ENCODE measurements at places on chromosomes 7 and 10.

- H3K4me1 ChIP-seq: no peaks in the 10 kb centered on the region
- no peaks in the 10 kb centered on the region for H3K36me3 ChIP-seq
- no peak overlapping the region for H3K4me3 ChIP-seq
- H3K27me3 ChIP-seq: no peaks in the 10 kb centered on the region
Measured at GRCh38 chr7:6558837-6559236, 7.6 kb upstream of the GRID2IP start.

DNA sequence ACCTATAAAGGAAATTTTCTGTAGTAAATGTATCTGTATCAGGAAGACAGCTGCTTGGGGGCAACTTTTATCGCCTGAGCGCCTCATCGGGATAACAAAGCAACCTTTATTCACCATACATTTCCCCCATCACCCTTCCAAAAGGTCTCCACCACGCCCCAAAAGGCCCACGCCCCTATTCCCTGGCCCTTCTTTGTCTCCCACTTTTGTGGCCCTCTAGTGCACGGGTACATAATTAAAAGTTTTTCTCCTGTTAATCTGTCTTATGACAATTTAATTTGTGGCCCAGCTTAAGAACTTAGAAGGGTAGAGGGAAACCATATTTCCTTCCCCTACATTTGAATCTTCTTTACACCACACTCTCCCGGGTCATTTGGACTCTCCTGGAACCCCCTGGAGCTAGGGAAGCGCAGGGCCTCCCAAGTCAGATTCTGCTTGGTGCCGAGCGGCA lies 625 bp downstream of the RP9 start:
- peaks cover 5% of the 10 kb centered on the region for H3K4me1 ChIP-seq
- H3K36me3 ChIP-seq: no peaks in the 10 kb centered on the region
- H3K27me3 ChIP-seq: no peaks in the 10 kb centered on the region
- H3K4me3 ChIP-seq: peak overlapping the region; percentile 93
- H3K27ac ChIP-seq: no peak overlapping the region
- no peak for DNase-seq

- H3K4me1 ChIP-seq: no peaks in the 10 kb centered on the region
- H3K27me3 ChIP-seq: no peaks in the 10 kb centered on the region
- H3K36me3 ChIP-seq: no peaks in the 10 kb centered on the region
- no peak overlapping the region for H3K4me3 ChIP-seq
- DNase-seq: no peak
- H3K27ac ChIP-seq: no peak overlapping the region
Measured at GRCh38 chr7:45182856-45183710, 25.5 kb downstream of the RAMP3 start.

- H3K4me1 ChIP-seq: no peaks in the 10 kb centered on the region
- no peak for DNase-seq
- H3K27ac ChIP-seq: no peak overlapping the region
- H3K4me3 ChIP-seq: no peak overlapping the region
- H3K27me3 ChIP-seq: no peaks in the 10 kb centered on the region
Measured at GRCh38 chr7:111858331-111858730, 296.0 kb upstream of the IMMP2L start.

- no peak overlapping the region for H3K27ac ChIP-seq
- H3K27me3 ChIP-seq: no peaks in the 10 kb centered on the region
- H3K36me3 ChIP-seq: no peaks in the 10 kb centered on the region
- H3K4me1 ChIP-seq: no peaks in the 10 kb centered on the region
- DNase-seq: no peak
- no peak overlapping the region for H3K4me3 ChIP-seq
Measured at GRCh38 chr10:13518076-13518692, 10.6 kb downstream of the BEND7 start.

DNA sequence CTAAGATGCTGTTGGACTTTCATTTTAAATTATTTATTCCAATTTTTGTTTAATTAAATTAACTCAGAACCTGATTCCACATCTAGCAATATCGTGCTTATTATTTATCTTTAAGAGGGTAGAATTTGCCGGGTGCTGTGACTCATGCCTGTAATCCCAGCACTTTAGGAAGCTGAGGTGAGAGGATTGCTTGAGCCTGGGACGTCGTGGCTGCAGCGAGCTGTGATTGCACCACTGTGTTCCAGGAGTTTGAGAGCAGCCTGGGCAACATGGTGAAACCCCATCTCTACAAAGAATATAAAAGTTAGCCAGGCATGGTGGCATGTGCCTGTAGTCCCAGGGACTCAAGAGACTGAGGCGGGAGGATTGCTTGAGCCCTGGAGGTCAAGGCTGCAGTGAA lies 47.8 kb downstream of the ZFAND4 start:
- no peak overlapping the region for H3K27ac ChIP-seq
- peaks cover 2% of the 10 kb centered on the region for H3K36me3 ChIP-seq
- H3K4me1 ChIP-seq: no peaks in the 10 kb centered on the region
- no peak overlapping the region for H3K4me3 ChIP-seq
- DNase-seq: no peak
- no peaks in the 10 kb centered on the region for H3K27me3 ChIP-seq

DNA sequence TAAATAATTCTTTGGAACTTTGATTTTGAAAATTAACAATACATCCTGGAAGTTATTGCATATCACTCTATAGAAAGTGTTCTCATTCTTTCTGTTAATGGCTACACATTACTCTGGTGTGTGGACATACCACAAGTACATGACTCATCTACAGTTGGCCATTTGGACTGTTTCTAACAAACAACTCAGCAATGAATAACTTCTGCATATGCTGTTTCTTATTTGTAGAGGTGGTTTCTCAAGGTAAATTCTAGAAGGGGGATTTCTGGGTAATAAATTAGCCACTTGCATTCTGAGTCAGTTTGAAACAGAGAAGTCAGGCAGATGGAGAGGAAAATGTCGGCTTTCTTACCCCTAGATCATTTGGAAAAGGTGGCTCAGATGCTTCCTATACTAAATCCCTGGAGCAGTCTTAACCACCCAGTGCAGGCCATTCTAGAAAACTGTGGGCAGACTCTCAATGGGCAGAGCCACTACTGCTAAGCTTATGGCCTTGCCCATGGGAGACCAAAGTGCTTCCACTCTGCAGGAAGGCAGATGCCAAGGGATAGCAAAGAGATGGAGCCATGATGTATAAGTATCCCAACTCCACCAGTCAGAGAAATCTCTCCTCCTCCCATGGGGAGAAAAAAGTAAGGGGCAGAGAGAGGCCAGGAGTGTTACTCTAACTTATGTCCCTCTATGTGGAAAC lies 194.0 kb upstream of the PLPP4 start:
- no peaks in the 10 kb centered on the region for H3K4me1 ChIP-seq
- no peaks in the 10 kb centered on the region for H3K36me3 ChIP-seq
- no peak for DNase-seq
- no peak overlapping the region for H3K4me3 ChIP-seq
- no peak overlapping the region for H3K27ac ChIP-seq

DNA sequence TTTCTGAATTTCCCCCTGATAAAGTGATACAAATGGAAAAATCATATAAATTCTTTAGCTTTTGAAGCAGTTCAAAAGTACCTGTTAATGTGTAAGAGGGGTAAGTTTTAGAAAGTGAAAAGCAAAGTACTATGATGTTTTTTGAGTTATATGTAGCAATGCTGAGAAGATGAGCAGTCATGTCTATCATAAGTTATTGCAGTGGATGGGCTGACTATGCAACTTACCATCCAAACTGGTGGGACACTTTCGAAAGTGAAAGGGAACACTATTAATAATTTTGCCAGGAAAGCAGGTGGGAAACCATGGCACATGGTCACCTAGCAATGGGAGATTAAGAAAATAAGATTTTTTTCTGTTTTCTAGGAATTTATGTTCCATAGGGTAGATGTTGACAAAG lies 4.1 kb downstream of the MINPP1 start:
- H3K36me3 ChIP-seq: peaks cover 1% of the 10 kb centered on the region
- no peak overlapping the region for H3K4me3 ChIP-seq
- H3K4me1 ChIP-seq: peaks cover 1% of the 10 kb centered on the region
- H3K27me3 ChIP-seq: no peaks in the 10 kb centered on the region
- DNase-seq: no peak
- no peak overlapping the region for H3K27ac ChIP-seq

GRCh38 chr10:50395851-50396250 lies 144.5 kb upstream of the ASAH2 start:
- peaks cover 1% of the 10 kb centered on the region for H3K4me1 ChIP-seq
- no peak overlapping the region for H3K4me3 ChIP-seq
- no peaks in the 10 kb centered on the region for H3K27me3 ChIP-seq
- no peak overlapping the region for H3K27ac ChIP-seq
- H3K36me3 ChIP-seq: no peaks in the 10 kb centered on the region

DNA sequence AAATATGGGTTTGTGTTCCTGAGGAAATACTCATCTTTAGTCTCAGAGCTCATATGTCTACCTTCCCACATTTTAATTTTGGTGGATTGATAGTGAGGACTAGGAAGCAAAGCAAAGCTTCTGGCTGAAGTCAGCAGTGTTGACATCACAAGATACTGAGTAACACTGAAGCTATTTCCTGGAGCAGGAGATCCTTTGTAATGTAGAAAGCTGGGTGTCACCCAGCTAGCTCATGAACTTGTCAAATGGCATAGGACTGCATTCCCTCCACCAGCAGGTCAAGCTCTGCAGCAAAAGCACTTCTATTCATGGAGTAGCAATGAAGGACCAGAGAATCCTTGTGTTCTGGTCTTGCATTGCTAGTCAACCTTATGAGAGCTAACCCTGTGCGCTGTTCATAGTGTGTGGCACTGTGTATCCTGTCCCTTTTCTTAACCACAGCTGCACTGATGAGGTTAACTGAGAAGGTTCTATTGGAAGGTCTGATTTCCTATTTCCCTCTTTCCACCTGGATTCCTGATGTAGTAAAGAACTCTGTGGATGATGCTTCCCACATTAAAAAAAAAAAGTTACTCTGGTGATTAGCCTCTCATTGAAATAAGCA lies 94.8 kb upstream of the ZNF804B start:
- H3K4me1 ChIP-seq: no peaks in the 10 kb centered on the region
- no peak overlapping the region for H3K27ac ChIP-seq
- H3K27me3 ChIP-seq: no peaks in the 10 kb centered on the region
- H3K4me3 ChIP-seq: no peak overlapping the region

- H3K4me3 ChIP-seq: no peak overlapping the region
- H3K27ac ChIP-seq: no peak overlapping the region
Measured at GRCh38 chr7:46003161-46003560, 82.1 kb upstream of the IGFBP3 start.

GRCh38 chr7:51351661-51352060 lies 35.1 kb upstream of the COBL start:
- no peaks in the 10 kb centered on the region for H3K27me3 ChIP-seq
- no peaks in the 10 kb centered on the region for H3K36me3 ChIP-seq
- H3K4me1 ChIP-seq: no peaks in the 10 kb centered on the region
- no peak for DNase-seq
- H3K27ac ChIP-seq: no peak overlapping the region

DNA sequence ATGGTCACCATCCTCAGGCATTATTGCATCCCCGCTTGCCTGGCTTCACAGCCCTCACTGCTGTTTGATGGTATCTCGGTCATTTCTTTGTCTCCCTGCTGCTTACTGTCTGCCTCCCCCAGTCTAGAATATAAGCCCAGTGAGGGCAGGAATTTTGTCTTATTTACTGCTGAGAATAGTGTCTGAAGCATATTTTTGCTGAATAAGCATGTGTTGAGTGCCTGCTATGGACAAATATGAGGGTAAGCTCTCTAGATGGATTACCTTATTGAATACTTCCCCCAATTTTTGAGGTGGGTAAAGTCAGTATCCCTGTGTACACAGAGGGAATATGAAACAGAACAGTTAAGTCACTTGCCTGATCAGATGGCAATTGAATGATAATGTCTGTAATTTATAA lies 36.5 kb upstream of the CABCOCO1 start:
- H3K27me3 ChIP-seq: no peaks in the 10 kb centered on the region
- H3K36me3 ChIP-seq: no peaks in the 10 kb centered on the region
- DNase-seq: no peak
- H3K4me3 ChIP-seq: no peak overlapping the region
- no peaks in the 10 kb centered on the region for H3K4me1 ChIP-seq

DNA sequence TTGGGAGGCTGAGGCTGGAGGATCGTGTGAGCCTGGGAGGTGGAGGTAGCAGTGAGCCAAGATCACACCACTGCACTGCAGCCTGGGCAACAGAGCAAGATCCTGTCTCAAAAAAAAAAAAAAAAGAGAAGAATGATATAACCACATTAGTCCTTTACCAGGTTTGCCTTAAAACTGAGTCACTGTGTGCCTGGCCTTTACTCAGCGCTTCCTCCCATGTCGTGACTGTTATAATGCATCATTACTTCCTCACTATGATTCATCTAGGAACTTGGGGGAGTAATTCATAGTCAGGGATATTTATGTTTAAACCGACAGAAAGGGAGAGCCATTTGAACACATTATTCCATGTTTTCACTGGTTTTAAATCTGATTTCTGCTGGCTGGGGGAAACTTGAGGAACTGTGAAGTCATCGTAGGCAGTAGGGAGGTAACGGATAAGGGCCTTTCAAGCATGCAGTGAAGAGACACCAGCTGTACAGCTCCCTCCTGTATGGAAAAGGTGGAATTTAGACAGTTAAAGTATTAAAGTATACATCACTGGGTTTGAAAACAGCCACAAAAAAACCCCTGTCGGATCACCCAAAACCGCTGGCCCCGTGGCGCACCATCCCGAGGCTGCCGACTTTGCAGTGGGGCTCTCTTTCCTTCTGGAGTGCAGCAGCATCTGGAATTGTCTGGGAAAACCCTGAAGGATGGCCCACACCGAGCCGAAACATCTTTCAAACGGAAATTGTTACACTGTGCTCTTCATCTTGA lies 119.8 kb downstream of the NKX6-2 start:
- H3K27ac ChIP-seq: no peak overlapping the region
- H3K4me1 ChIP-seq: no peaks in the 10 kb centered on the region
- no peak overlapping the region for H3K4me3 ChIP-seq
- peak; percentile 20 for DNase-seq
- H3K27me3 ChIP-seq: no peaks in the 10 kb centered on the region

DNA sequence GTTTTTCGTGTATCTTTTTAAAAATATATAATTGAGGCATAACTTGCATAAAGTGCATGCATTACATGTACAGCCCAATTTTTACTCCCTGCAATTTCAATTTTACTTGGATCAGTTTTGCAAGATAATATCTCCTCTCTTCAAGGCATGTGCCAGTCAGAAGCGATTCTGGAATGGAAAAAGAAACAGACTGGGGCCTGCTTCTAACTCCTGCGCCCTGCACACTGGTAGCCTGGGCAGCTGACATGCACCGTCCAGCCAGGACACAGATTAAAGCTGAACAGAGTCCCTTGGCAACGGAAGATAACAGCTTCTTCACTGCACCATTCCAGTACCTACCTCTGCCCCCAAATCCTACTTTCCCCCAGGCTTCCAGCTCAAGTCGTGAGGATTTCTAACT lies 182.1 kb downstream of the FAM107B start:
- H3K27me3 ChIP-seq: no peaks in the 10 kb centered on the region
- H3K4me1 ChIP-seq: no peaks in the 10 kb centered on the region
- H3K36me3 ChIP-seq: no peaks in the 10 kb centered on the region
- H3K27ac ChIP-seq: peak overlapping the region; percentile 10
- DNase-seq: no peak

All from aorta (tissue), 5 donors.